ENCODE measurements at places on chromosomes 1 and 21. TPM values are rescaled to one million over a fixed set of nuclear protein-coding genes. Genes with fewer than 3 reads are reported as not detected.

- DNase-seq: no peak
Observed at GRCh38 chr1:198042168-198042567, 114.6 kb upstream of the NEK7 start.

GRCh38 chr1:242784807-242785206 is 260.3 kb upstream of the PLD5 start:
- no peak for DNase-seq

GRCh38 chr21:26572076-26572701 is 897 bp downstream of the CYYR1 start:
- peak; percentile 50 for DNase-seq

- DNase-seq: no peak
Observed at GRCh38 chr1:151939779-151940178, 30.5 kb upstream of the THEM4 start.

DNA sequence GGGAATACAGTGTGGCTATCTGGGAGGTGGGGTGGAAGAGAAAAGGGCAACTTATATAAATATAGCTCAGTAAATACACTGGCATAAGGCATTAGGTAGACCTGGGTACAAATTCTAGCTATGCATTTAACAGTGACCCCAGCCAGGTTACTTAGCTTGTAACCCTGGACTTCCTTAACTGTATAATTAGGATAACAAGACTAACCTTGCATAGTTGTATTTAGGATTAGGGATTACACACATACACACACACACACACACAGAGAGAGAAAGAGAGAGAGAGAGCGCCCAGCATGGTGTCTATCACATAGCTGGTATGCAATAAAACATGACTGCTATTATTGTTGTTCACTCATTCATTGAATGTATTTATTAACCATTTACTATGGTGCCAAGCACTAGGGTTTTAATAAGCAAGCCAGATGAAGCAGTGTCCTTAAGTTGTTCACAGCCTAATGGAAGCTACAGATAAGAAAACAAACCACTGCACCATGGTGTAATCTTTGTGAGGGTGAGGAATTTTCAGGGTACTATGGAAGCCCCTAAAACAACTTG is 251.4 kb downstream of the ZNF648 start:
- DNase-seq: no peak

GRCh38 chr1:40507973-40508372 is 594 bp upstream of the EXO5 start:
- no peak for DNase-seq

DNA sequence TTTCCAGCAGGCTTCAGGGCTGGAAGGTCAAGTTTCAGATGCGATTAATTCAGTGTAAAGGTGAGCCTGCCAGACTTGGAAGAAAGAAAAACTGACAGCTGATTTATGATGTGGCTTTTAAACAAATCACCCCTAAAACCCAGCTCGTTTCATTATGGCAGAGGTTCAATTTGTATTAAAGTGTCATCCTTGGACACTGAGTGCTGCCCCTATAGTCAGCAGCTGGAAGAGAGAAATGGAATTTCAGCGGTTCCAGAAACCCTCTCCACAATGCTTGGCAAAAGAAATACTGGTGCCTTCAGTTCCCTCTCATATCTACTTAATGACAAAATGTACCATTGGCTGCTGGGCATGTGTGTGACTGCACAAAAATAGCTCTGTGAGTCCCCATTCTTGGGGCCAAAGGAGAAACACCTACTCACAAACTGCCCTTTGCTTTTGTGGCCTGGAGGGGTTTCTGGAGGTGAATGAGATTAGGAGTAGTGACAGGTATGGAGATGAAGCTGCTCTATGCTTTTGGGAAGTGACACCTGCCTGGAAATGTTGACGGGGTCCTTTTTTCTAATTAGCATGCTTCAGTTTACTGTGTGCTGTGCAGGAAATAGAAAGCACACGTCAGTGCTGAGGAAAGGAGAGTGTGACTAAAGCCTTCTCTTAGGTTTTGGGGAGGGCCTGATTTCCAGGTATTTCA is 95.1 kb upstream of the TSPAN2 start:
- no peak for DNase-seq

DNA sequence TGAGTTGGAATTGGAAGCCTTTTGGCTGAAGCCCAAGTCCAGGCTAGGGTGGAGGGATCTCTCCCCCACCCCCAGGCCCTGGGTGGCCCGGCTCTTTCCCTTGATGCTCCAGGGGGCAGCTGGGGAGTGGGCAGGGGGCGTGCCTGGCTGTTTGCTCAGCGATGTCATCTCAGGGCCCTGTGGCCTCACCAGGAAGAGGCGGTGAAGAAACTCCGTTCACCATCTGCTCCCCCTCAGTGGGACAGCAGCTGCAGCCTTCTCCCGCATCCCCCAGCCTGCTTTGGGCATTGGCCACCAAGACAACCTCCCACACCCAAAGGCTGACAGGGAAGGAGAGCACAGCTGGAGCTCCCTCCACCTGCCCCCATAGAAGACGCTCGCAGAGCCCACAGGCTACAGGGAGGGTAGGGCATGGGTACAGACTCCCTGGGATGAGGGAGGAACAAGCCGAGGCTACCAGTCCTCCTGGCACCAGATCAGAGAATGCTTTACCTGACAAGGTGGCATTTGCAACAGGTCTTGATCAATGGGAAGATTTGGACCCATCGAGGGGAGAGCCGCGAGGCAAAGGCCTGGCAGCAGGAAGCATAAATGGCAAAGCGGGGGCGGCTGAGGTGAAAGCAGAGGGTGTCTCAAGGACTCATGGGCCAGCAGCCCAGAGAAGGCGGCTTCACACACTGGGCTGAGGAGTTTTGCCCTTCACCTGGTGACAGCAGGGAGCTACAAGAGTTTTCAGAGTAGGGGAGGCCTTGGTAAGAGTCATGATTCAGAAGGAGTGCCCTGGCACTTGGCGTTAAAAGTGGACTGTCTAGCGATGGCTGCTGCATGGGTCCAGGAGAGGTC is 6.5 kb upstream of the GUCA2A start:
- DNase-seq: no peak

DNA sequence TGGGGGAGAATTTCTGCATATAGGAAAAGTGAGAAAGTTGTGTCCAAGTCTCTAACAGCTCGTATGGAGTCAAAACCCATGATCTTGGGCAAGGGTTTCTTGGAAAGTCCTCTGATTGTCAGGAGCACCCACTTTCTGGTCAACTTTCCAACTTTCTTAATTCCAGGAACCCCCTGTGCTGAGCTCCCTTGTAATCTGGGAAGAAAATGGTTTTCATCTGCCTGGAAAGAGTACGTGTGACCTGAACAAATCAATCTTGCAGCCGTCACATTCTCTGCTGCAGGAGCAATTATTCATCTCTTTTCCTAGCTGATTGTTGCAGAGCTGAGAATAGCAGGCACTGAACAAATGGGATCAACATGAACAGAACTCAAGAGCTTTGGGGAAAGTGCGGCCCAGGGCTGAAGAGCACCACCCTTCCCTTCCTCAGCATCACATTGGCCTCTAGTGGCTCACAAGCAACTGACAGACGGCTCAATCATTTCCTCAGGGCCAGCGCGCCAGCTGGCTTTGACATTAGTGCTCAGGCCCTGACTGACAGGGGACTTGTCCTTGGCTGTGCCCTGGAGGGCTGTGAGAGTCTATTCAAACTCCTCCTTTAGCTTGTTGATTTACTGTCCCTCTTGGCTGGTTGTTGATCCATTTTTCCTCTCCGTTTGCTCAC is 295.2 kb downstream of the HLX start:
- no peak for DNase-seq

GRCh38 chr1:233061265-233061664 is 110.9 kb downstream of the NTPCR start:
- DNase-seq: no peak

DNA sequence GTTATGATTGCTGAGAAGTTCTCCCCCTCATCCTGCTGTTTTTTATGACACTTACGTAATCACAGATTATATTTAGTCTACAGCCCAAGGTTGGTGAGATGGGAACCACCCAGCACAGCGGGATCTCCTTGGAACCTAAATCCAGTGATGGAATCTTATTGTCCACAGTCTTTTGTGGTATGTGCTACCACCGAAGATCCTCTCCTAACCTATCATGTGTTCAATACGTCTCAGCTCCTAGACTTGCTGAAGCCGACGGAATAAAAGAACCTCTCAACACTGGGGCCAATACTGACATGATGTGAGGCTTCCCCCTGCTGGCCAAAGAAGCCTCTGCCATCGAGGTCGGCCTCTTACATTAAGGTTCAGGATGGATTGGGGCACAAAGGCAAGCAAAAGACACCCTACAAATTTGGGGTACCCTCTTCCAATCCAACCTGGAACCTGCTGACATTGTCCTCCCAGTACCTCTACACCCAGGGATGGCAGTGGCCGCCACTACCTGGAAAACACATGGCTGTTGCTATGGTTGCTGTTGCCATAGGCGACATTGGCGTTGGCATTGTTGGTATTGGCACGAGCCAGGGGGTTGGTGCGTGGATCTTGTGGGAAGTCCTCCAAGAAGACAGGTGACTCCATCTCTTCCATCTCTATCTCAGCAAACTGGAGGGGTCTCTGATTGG is 19.4 kb upstream of the KIF21B start:
- no peak for DNase-seq

GRCh38 chr1:182978151-182978853 is 25.3 kb upstream of the SHCBP1L start:
- no peak for DNase-seq

- no peak for DNase-seq
Observed at GRCh38 chr1:193479187-193479586, 292.8 kb upstream of the B3GALT2 start.

GRCh38 chr1:206502403-206502802 is 4.9 kb upstream of the RASSF5 start:
- no peak for DNase-seq

DNA sequence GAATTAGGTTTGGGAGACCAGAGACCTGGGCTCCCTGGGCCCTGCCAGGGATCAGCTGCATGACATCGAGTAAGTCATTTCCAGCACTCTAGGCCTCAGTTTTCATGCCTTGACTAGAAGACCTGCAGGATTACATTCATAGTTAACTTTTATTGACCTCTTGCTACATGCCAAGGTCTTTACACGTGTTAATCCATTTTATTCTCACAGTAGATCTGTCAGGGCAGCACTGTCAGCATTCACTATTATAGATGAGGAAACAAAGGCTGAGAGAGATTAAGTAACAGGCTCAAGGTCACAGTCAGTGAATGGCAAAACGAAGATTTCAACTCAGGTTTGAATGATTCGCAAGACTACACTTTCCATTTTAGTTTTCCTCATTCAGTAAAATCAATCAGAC is 37.0 kb downstream of the PGM1 start:
- DNase-seq: no peak

- no peak for DNase-seq
Observed at GRCh38 chr1:57089855-57090254, 124.0 kb upstream of the C8B start.

GRCh38 chr1:84574936-84575335 is 696 bp upstream of the CTBS start:
- DNase-seq: no peak

- no peak for DNase-seq
Observed at GRCh38 chr1:54507033-54507870, 40.8 kb upstream of the ACOT11 start.

GRCh38 chr1:67052741-67053534 is 1.0 kb downstream of the SLC35D1 start:
- peak; percentile 33 for DNase-seq

DNA sequence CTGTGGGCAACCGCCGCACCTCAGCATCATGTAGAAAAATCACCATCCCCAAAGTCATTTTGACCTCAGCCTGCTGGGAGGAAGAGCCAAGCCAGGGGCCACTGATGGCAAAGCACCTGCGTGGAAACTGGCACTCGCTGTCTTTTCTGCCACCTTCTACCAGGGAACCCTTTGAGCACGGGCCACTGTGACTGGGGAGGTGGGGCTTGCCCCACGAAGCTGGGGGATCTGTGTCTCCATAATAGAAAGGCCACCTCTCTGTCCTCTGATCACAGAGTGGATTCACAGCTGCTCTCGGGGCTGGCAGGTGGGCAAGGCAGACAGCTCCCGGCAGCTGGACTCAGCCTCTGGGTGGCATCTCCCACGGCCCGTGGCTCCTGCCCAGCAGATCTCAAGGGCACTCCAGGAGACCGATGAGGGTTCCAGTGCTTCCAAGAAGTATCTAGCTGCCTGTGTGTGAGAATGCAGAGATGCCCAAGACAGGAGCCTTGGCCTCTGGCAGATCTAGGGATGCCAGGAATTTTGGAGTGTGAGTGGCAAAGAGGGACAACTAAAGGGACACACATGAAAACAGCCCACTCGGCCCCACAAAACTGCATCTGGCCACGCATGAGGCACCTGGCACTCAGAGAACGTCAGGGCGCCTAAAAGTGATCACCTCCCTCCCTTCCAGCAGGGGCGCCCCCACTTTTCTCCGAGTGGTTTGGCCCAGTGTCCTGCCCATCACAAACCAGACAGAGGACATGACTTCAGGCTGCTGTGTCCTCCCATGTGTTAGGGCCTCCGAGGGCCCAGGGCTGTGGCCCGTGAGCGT is 102.6 kb downstream of the PDE9A start:
- DNase-seq: no peak

DNA sequence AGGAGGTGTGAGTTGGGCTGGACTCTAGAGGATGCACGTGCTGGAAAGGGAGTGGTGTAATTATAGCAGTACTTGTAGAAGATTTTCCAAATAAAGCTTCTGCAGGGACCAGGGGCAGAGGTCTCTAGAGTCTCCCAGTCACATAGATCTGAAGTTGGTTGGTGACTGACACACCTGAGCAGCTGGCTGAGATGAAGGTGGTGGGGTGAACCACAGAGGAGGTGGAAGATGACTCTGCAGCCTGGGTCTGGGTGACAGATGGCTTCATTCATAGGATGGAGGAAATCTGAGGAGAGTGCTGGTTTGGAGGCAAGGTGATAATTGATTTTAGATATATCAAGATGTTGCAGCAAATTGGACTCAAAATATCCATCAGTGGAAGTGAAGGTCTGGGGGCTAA is 178.9 kb upstream of the IVNS1ABP start:
- DNase-seq: no peak

GRCh38 chr1:25744140-25744581 is 55.8 kb upstream of the SELENON start:
- no peak for DNase-seq

DNA sequence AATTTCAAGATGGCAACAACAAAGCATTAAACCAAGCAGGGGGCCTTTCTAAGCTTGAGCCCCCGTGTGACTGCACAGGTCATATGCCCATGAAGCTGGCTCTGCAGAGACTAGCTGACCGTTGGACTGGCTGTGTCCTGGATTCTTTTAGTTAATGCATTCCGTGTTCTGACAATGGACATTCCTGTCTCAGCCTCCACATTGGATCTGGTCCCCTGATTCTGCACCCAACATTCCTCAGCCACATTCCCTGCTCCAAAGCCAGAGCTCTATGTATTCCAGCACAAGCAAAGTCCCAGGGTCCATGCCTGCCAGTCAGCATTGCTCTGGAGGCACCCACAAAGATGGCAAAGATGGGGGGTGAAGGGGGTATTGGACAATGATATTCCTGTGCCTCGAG is 5.1 kb upstream of the NAV1 start:
- DNase-seq: no peak

- no peak for DNase-seq
Observed at GRCh38 chr1:72568113-72568512, 285.8 kb upstream of the NEGR1 start.

HCRTR1 gene
- 0.38 TPM for polyA plus RNA-seq

CLDN19 gene
- polyA plus RNA-seq: 75.8 TPM

ERICH3 gene
- 0.67 TPM for polyA plus RNA-seq

SLC30A10 gene
- 0.08 TPM for polyA plus RNA-seq

TTC24 gene
- 0.78 TPM for polyA plus RNA-seq

WDR64 gene
- 0.44 TPM for polyA plus RNA-seq

SPRR3 gene
- not detected for polyA plus RNA-seq

SCCPDH gene
- 59.1 TPM for polyA plus RNA-seq

C1QA gene
- polyA plus RNA-seq: 9.1 TPM

STYXL2 gene
- polyA plus RNA-seq: 0.51 TPM

BATF3 gene
- 1.6 TPM for polyA plus RNA-seq

KPRP gene
- not detected for polyA plus RNA-seq

GFI1 gene
- 0.14 TPM for polyA plus RNA-seq

FLG2 gene
- 0.03 TPM for polyA plus RNA-seq

C1orf116 gene
- 20.2 TPM for polyA plus RNA-seq

CLCA1 gene
- not detected for polyA plus RNA-seq
